ENCODE measurements at places on chromosomes 3 and 15. TPM values are rescaled to one million over a fixed set of nuclear protein-coding genes. Genes with fewer than 3 reads are reported as not detected.

GRCh38 chr3:73813291-73813690, 188.6 kb upstream of the PDZRN3 start:
- peak; percentile 86 for DNase-seq

DNA sequence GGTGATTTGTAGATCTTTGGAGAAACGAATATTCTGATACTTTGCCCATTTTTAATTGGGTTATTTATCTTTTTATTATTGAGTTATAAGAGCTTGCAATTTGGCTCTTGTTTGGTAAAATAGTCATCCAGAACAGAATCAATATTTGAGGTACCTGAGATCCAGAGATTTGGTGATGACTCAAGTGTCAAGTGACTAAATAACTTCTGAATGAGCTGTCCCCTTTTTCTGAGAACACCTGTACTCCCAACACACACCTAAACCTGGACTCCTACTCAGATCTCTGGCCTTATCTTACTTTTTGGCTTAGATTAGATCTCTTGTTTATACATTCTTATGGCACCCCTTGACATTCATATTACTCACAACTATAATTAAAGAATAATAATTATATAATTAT, 3.1 kb upstream of the TRA2B start:
- no peak for DNase-seq

GRCh38 chr3:80688814-80689213, 921.0 kb upstream of the ROBO1 start:
- peak; percentile 38 for DNase-seq

- DNase-seq: peak; percentile 70
Observed at GRCh38 chr3:72123908-72124441, 339.0 kb upstream of the PROK2 start.

DNA sequence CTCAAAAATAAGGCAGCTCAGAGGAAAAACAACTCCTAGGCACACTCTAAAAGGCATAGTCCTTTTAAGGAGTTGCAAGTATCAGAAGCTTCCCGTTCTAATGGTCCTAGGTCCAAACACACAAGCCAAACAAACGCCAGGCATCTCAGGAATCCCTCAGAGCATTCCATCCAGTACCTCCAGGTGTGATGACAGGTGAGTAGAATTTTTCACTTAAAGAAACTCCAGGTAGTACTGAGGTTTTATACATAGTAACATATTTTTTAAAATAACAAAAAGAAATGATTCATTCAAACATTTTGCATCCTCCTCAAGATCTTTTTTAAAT, 1092.3 kb downstream of the TUSC7 start:
- no peak for DNase-seq

DNA sequence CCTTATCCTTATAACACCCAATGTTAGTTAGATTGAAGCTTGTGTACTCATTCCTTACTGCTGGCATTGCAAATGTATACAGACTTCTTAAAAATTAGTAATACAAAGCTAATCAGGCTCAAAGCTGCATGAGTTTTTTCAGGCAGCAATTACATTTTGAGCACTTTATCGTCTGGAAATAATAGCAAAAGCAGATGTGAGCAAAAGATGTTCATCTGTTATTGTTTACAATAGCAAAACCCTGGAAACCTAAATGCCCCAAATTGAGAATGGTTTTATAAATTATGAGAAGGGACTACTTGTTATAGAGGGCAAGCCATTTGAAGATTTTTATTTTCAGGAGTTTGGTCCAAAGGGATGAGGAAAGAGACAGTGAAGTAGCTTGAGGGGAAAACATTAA, 126.4 kb downstream of the GADL1 start:
- peak; percentile 52 for DNase-seq

The GCSAM gene
- 0.31 TPM for total RNA-seq

DNA sequence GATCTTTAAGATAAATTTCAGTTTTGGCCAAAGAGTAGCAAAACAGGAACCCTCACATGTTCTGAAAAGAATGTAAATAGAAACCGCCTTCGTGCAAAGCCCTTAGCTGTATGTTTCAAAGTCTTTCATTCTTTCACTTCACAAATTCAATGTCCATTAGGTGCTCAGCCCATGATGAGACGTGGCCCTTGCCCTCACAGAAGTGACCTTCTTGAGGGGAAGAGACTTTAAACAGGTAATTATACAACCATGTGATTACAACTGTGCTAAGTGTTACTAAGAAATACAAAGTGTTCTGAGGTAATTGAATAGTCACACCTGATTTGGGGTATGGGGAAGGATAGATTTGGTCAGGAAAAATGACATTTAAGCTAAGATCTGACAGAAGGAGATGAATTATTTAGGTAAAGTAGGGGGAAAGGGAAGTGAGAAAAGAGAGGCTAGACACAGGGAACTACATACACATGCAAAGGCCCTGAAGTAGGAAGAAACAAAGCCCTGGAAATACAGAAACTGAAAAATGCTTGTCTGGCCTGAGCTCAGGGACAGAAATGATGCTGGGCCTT, 19.6 kb downstream of the HSPBAP1 start:
- DNase-seq: no peak

DNA sequence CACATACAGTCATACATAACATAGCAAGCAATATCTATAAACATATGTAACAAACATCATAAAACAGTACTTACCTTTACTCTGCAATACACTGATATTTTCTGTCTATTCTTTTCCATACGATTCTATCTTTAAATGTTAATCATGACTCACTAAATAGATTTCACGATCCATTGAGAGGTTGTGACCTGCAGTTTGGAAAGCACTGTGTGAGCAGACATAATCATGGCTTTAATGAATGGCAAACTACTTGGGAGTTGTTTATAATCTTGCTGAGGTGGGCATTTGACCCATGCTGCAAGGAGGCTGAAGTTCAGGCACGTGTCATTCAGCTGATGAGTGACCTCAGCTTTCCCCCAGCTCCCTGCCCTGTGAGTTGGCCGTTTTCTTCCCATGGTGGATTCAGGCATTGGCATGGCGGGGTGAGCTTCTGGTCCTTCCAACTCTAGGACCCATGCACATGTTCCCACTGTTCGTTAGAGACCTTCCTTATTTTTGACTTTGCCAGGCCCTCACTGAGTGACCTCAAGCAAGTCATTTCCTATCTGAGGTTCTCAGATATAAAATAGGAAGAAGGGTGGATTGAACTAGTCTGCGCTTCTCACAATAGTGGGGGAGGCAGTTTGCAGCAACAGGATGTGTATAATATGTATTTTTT, 41.7 kb downstream of the PAQR5 start:
- DNase-seq: no peak

The THPO gene
- 0.89 TPM for total RNA-seq

DNA sequence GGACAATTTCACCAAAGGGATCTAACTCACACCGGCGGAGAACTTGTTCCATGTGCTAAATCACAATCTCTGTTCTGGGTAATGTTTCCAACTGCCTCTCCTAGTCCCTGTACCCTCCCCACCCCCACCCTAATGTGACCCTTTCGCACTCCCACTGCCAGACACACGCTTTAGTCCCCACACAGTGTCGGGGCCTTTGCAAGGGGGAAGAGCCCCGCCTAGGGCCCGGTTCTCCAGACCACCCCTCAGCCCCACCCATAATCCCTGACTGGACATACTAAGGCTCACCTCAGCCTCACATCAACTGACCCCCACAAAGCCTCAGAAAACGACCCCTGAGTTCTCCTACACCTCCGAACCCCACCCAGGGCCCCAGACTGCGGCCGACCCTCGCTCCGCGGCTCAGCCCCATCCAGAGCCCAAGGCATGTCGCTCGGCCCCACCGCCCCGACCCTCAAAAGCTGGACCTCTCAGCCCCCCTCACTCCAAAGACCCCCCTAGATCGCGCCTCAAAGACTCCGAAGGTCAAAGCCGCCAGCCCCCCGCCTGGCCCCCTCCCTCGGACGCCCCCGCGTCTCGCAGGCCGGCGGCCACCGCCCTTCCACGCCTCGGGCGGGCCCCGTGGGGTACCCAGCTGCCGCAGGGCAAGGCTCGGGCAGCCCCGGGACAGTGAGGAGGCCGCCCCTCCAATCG, 72.0 kb upstream of the MAP4 start:
- DNase-seq: peak; percentile 71

The CEP19 gene
- 1.8 TPM for total RNA-seq

DNA sequence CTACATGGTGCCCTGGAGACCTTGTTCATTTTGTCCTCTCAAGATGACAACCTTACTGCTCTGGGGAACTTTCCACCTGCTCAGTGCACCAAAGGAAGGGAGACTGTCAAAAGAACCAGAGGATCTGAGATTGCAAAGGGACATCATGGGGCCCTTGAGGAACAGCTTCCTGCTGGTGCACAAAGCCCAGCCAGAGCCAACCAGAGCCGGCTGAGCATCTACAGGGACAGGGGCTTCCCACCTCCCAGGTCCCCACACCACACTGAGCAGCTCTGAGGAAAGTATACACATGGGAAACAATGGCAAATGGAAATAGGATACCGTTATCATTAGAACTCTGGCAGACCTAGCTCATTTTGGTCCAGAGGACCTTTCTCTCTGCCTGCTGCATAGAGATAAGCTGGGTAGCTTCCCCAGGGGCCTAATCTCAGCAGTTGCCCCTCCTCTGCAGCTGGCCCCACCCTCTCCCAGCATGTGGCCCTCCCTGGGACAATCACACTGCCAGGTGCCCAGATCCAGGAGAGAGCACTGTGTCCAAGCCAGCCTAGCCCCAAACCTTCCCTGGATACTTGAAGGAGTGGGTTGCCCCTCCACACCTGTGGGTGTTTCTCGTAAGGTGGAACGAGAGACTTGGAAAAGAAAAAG, 123.4 kb upstream of the PRR20G start:
- no peak for DNase-seq

DNA sequence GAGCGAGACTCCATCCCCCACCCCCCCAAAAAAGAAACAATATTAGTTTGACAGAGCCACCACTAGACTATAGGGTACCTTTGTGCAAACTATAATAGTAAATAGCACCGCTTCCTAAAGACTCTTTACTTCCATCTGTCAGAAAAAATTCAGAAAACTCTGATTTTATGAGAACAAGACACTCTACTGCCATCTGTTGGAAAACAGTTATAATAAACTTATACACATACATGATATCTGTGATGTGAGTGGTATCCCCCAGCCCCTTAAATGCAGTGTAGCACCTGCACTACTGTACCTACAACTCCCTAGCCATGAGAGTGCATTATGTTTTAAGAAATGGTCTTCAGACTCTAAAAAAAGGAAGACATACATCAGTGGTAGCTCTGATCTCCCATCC, 47.1 kb upstream of the CTDSPL start:
- peak; percentile 22 for DNase-seq

GRCh38 chr15:76998663-76999285, 3.8 kb downstream of the PSTPIP1 start:
- no peak for DNase-seq

- DNase-seq: no peak
Observed at GRCh38 chr3:128588147-128588546, 62.5 kb downstream of the RPN1 start.

The UBL7 gene
- total RNA-seq: 30.6 TPM

DNA sequence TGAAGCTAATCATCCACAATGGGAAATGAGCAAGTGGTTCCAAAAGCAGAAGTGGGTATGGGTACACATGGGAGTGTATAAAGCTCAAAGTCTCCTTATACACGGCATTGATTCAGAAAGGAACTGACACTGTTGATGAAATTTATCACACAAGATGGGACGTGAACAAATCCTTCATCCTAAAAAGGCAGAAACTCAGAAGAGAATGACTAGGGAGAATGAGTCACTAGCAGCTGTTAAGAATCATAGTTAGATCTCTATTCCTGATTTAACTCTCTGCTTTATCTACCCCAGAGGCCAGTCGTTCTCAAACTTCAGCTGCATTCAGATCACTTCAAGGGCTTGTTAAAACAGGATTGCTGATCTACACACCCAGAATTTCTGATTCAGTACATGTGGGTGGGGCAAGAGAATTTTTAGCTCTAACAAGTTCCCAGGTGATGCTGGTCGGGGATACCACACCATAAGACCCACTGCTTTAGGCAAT, 97.7 kb upstream of the PHLDB2 start:
- DNase-seq: peak; percentile 76
